ENCODE measurements at places on chromosomes 13 and 19.

- no peak for DNase-seq
Measured at GRCh38 chr13:67518785-67519184, 288.6 kb upstream of the PCDH9 start.

DNA sequence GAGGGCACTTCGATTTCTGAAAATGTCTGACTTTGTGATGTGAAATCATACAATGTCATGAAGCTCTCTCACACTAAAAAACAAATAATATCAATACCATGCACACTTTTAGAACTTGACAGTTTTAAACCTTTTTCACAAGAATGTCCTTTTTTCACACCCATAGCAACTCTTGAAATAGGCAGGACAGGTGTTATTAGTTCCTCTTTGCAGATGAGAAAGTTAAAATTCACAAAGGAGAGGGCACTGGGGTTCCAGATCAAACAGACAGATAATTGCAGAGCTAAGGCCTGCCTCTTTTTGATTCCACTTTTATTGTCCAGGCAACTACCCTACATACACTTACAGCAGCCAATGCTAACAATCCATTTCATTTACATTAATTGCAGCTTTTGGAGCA, 142.8 kb downstream of the KLF12 start:
- no peak for DNase-seq

- no peak for DNase-seq
Measured at GRCh38 chr13:81488021-81488420, 1147.1 kb upstream of the SPRY2 start.

- no peak for DNase-seq
Measured at GRCh38 chr13:75908141-75908540, 272.0 kb downstream of the LMO7 start.

DNA sequence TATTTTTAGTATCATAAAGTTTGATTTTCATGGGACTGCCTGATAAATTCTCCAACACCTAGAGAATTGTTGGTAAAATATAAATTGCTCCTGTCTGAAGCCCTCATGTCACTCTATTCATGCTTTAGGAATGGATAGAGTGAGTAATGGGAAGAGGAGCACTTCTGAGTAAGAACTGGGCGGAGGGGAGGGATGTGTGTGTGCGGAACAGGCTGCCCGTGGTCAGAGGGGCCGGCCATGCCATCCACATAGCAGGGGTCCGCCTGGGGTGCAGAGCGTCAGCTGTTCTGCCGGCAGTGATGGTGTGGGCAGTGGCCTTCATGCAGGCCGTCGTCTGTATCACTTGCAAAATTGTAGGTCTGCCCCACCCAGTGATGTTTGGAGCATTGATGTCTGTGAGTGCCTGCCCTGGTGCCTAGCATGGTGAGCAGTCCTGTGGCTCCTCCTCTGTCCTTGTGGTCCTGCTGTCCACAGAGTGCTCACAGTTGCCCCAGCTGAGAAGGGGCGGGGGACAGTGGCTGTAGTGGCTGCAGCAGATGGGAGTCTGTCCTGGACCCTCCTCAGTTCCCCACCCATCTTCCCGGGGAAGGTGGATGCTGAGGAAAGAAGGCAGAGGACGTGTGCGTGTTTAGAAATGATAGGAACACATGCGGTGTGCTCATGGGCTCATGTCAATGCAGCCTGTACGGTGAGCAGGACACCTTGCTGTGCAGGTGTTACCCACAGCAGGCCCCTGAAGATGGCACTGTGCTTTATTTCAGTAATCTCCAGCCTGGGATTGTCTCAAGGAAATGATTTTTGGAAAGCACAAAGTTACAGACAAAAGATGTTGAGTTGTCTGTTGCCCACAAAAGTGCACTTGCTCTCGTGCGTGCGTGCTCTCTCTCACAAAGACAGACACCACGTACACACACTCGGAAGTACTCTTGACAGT, 49.4 kb upstream of the TEX29 start:
- DNase-seq = no peak

DNA sequence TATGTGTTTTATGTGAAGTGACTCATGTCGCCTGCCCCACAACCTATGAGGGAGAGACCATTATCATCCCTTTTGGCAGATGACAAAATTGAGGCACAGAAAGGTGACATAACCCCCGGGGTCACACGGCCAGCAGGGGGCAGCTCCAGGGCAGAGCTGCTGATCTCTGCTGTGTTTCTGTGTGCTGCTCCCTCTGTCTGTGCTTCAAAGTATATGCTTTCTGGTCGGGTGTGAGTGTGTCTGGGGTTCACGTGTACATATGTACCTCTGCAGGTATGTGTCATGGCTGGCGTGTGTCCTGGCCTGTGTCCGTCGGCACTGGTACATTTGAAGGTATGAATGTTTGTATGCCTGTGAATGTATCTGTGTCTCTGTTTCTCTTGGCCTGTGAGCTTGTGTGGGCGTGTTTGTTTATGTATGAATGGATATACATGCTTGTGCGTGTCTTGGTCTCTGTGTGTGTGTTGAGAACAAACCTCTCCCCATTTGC, 7.1 kb downstream of the LIPE start:
- peak; percentile 71 for DNase-seq

Measured in stimulated activated naive CD4-positive, alpha-beta T cell (primary cell).